ENCODE measurements at places on chromosomes 2 and 18. TPM values are rescaled to one million over a fixed set of nuclear protein-coding genes. Genes with fewer than 3 reads are reported as not detected.

DNA sequence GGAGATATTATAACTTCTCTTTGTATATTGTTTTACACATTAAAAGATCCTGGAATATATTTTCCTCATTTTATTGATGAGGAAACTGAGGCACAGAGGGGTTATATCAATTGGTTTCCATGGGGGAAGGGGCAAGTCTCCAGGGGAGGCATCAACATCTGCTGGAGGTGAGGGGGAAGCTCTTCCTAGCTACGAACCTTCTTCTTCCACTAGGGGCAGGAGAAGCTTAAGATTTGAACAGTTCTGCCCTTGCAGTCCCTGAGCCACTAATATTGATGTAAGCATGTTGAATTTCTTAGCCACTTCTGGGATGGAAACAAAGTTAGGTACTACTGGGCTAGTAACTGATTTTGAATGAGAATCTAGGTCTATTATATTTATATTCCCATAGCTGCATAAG is 140.1 kb upstream of the AQP4 start:
- DNase-seq: no peak

DNA sequence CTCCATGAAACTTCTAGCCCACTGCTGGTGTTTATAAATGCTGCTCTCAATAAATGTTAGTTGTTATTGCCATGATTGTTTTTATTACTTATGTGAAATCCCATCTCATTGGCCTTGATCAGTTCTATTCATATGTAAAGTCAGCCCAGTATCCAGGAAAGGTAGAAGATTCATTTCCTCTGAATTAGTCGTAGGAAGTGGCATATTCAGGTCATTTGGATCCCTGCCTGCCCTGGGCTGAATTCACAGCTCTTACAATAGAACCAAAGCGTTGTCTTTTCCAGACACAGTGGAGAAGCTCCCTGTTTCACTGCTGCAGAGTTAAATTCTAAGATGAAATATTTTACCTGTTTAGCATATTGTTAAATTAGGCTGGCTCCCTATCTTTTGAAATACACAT is 70.3 kb downstream of the MAIP1 start:
- no peak for DNase-seq

SLC5A7 gene
- 6.3 TPM for total RNA-seq

DNA sequence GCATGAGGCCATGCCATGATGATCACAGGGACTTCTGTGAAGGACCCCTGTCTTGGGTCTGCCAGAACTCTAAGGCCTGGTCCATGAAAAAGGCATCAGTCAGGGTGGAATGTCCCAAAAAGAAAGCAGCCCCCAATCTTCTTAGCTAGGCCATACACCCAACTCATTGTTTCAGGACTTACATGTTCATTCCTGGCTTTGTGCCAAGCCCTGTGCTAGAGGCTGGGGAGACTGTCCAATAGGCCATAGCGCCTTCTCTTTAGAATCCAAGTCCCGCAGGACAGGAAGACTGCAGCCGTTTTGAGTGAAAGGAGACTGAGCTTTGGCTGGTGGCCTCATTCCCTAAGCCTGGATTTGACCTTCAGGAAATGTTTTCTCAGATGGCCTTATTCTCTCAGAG is 247.3 kb downstream of the PRKCE start:
- DNase-seq: no peak

DNA sequence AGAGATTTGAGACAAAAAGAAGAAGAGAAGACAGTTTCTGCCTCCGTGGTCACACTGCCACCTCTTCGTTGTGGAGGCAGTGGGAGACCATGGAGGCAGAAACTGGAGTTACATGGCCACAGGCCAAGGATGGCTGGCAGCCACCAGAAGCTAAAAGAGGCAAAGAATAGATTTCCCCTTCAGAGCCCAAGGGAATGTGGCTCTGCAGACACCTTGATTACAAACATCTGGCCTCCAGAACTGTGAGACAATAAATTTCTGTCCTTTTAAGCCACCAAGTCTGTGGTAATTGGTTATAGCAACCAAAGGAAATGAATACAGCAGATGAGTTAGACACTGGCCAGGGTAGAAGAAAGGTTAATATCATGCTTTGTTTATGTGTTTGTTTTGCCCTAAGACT is 420.4 kb upstream of the LYPD1 start:
- no peak for DNase-seq

DNA sequence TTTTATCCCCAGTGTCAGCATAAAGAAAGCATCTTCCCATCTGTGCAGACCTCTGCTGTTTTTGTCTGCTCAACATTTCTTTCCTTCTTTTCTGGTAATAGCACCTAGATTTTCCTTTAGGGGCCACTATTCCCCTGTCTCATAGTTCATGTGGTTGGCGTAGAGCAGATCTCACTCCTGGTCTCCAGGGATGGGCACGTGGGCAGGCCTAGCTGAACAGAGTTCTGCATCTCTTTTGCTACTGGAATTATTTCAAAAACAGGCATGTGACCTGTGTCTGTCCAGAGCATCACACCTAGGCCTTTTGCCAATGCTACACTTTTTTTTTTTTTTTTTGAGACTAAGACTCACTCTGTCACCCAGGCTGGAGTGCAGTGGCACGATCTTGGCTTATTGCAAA is 17.7 kb upstream of the ICOS start:
- DNase-seq: no peak

DNA sequence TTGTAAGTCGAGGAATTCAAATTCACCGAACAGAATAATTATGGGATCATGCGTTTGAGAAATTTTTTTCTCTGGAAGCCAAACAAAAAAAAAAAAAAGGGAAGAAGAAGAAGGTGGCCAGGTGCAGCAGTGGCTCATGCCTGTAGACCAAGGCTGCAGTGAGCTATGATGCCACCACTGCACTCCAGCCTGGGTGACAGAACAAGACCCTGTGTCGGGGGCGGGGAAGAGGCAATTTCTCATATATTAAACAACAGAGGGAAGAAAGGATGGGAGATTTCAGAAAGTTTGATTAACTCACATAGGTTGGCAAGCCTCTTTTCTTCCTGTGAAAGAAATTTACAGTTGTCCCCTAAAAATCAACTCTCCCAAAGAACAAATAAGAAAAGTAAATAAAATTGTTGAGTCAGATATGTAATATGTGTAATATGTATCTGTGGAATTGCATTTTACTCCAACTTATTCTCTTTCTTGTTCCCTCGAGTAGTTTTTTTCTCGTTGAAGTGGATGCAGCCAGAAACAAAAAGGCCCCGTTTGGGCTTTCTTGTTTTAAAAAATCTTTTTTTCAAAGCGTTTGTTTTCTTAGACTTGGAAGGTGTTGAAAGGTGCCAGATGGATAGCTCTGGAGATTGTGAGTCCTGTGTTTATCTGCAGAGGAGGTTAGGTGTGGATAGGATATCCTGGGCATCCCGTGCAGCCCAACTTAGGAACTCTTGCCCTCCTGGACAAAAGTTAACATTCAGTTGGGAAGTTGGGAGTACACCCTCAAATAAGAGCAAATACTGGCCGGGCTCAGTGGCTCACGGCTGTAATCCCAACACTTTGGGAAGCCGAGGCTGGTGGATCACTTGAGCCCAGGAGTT is 25.4 kb upstream of the FMNL2 start:
- DNase-seq: no peak

DNA sequence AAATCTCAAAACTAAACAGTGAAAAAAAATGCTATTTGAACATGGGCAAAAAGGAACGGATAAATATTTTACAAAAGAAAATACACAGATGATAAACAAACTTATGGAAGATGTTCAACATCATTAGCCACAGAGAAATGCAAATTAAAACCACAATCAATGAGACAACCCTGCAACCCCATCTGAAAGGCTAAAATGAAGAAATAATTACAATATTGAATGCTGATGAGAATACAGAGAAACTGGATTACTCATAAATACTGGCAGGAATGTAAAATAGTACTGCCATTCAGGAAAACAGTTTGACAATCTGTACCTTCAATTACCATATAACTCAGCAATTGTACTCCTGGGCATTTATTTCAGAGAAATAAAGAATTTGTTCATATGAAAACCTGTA is 193.1 kb upstream of the UBE2E3 start:
- no peak for DNase-seq

GRCh38 chr2:212912445-212913103 is 238.8 kb downstream of the IKZF2 start:
- no peak for DNase-seq

DNA sequence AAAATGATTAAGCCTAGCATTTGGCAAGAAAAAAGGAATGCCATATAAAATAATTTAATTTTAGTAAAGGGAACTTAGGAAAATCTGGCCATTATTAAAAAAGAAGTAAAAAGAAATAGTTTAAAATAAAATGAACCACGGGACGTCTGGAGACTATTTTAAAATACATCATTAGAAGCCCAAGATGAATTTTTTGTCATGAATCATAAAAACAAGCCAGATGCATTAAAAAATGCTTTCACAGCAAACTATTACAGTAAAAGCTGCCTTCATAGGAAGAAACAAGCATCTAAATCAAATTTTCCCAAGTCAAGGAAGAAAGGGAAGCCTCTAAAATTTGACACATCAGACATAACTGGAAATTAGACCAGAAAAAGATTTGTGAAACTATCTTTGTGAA is 33.0 kb downstream of the COL5A2 start:
- DNase-seq: no peak

RAB12 gene
- 81.8 TPM for total RNA-seq

DNA sequence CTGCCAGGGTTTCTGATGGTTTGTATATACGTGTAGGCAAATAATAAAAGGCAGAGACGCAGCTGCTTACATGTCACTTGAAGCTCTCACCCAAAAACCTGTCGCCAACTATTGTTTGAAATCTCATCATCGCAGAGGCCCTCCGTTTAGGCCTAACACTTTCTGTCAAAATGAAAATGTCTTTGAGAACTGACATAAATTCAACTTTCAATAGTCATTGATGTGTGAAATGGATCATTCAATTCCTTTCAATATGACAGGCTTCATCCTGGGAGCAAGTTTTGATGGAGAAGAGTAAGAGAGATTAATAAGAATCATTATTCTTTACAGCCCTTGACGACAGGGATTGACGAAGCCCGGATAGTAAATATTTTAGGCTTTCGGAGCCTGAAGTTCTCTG is 2.7 kb downstream of the ACTG2 start:
- DNase-seq: no peak

GRCh38 chr2:174594456-174594855 is 3.1 kb downstream of the WIPF1 start:
- no peak for DNase-seq

HMSD gene
- total RNA-seq: 0.11 TPM

FBXO15 gene
- total RNA-seq: 1.1 TPM

- DNase-seq: no peak
Measured at GRCh38 chr2:159126432-159127022, 158.1 kb downstream of the TANC1 start.

Measured in urinary bladder (tissue), 4 donors.